Fibroblast of the conjunctiva (primary cell): ENCODE measurements at places on chromosomes 13 and 19.

DNA sequence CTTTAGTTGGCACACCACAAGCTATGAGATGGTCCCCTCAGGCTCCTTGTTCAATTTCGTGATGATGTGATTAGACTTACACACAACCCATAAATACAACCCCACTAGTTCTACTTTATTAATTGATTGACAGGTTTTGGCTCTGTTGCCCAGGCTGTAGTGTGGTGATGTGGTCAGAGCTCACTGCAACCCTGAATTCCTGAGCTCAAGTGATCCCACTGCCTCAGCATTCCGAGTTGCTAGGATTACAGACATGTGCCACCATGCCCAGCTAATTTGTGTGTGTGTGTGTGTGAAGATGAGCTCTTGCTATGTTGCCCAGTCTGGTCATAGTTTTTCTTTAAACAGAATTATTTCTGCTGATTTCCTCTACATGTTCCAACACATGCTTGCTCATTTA is 17.5 kb upstream of the HTR2A start:
- DNase-seq: no peak

GRCh38 chr13:100674572-100674871 is at the start of gene TMTC4:
Gene TMTC4, minus strand, starts transcription at chr13:100674795. Its CDS starts 4,433 bp downstream, at chr13:100670362.
- DNase-seq: no peak

DNA sequence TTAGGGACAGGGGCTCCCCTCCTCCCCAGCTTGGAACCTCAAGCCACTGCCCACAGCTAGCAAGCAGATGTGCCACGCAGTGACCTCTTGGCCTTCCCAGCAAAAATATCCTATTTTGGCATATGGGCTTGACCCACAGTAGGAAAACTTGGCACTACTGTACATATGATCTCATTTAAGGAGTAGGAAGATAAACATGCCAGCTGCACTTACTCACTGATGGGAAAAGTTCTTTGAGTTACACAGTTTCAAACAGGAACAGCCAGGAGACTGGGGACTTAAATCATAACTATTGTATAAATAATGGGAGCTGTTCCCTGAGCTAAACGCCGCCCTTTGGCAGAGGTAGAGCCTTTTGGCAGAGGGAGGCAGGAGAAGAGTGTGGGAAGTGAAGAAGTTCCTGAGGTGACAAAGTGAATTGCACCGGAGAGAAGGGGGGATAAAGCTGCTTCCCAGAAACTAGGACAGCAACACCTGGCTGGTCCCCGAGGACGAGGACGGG is 6.1 kb downstream of the SACS start:
- peak; percentile 53 for DNase-seq

DNA sequence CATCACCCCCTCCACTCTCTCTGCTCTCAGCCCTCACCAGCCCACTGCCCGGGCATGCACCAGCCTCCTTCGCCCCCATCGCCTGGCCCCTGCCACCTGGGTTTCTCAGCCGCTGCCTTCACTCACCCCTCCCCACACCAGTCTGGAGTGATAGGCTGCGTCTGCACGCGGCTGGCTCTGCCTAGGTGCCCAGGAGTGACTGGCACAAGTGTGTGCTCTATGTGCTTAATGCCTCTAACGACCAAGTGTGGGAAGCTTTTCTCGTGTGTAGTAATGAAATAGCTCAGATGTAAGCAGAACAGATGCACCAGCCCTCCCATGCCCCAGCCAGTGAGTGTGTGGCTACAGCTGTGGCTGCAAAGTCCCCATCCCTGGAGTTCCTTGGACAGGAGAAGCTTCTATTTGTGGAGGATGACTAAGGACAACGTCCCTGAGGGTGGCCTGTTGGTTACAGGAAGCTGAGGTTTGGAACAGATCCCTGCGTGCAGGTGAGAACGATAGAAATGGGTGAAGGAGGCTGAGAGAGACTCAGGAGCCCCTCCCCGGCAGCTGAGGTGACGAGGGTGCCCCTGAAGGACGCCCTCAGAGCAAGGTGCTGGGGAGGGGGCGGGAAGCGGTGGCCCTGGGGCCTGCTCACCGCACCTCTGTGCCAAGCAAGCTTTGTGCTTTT is 35.6 kb downstream of the ATP11A start:
- no peak for DNase-seq

GRCh38 chr13:73737214-73737613 is 397.0 kb downstream of the KLF12 start:
- DNase-seq: no peak

DNA sequence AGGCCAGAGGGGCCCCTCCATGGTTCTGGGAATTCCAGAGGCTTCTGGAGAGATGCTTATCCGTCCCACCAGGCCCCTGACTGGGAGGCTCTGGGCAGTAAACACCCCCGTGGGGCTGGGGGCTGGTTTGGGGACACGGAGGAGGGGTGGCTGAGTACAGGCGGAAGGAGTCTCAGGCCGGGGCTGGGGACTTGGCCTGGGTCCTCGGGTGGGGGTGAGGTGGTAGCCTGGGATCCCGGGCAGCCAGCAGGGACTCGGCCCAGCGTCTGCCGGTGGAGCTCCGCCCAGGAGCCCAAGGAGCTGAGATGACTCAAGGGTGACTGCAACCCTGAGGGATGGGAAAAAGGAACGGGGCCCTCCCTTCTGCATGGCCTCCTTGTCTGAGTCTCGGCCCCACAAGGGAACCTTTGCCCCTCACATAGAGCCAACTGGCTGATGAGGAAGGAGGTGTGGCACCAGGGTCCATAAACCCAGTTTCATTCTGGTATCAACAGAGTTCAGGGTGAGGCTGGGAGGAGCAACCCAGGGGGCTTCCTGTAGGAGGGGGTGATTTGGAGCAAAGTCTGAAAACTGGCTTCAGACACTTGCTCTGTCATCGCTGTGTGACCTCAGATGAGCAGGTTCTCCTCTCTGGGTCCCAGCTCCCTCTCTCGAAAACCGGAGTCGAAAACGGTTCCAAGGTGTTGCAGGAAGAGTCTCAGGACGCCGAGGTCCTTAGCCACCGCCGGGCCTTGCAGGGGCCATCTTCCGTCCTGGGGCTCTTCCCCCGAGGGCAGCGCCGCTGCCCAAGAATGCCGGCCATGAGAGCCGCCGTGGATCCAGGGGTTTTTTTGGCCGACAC is 809 bp downstream of the MISP start:
- peak; percentile 47 for DNase-seq

- DNase-seq: no peak
Observed at GRCh38 chr13:106306748-106307277, 228.6 kb downstream of the EFNB2 start.

DNA sequence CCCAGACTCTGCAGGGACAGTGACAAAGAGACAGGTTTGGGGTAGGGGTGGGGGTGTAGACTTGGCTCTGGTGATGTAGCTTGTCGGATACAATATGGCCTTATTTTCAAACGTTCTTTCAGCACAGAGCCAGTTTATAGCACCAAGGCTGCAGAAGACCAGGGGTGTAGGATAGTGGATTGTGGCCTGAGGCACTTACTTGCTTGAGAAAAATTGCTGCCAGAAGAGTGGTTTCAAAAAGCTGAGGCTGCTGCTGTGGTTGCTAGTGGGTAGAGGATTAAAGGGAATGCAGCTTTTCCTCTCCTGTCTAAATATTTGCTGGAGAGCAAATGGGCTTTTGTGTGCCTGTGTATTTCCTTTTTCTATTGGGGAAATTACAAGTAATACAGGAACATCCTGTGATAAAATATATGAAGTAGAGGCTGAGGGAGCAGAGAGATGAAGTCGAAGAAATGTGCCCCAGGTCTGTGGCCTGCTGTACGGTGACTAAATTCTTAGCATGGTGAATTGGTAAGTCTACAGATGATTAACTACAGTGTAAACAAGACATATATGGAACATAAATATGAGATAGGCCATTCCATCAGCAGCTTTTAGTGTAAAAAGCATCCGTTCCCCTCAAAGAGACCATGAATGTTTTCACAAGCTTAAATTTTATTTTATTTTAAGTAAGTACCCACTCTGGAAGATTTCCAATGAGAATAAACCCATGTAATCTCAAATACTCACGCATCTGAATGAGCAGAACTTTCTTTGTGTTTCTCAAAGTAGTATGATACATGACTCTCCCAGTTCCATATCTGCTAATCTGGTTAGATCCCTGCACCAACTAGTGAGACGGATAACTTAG is 112.9 kb downstream of the LRCH1 start:
- DNase-seq: no peak

GRCh38 chr13:52911340-52911739 is 62.9 kb upstream of the PCDH8 start:
- DNase-seq: no peak

GRCh38 chr19:14826006-14826405 is 9.0 kb downstream of the OR7A5 start:
- DNase-seq: no peak

DNA sequence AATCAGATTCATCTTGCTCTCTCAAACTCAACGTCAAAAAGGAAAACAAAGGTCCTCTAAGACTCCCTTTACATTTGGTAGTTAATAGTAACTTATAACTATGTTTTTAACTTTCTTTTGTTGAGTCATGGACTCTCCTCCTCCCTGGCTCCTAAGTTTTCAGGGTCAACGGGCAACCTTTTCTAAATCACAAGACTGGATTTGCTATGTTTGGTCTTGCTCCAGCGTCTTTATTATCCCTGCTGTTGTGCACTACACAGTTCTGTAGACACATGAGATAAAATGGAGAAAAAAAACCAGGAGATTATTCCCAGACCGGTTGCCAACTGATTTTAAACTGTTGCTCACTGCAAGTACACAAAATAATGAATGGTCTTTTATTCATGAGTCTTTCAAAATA is 1.9 kb upstream of the ITM2B start:
- DNase-seq: no peak

DNA sequence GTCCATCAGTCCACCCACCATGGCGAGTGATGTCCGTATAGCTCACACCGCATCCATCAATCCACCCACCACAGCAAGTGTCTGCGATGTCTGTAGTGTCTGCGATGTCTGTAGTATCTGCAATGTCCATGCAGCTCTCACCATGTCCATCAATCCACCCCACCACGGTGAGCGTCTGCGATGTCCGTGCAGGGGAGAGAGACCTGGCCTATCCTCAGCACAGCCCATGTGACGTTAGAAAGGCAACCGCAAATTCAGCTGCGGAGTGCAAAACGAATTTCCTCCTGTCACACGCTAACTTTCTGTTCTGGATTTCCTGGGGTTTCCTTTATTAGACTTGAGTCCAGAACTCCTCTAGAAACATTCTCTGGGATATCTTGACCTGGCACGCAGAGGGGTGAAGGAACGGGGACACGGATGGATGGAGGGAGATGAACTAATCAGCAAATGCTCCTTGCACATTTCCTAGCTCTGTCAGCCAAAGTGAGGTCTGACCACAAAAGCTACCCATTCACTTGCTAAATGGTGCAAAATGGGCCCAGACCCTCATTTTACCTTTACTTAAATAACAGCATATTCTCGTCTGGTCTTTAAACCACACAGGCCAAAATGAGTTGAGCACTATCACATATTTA is 18.3 kb downstream of the RASA3 start:
- no peak for DNase-seq

GRCh38 chr13:94921181-94921580 is 208.8 kb upstream of the SOX21 start:
- no peak for DNase-seq

DNA sequence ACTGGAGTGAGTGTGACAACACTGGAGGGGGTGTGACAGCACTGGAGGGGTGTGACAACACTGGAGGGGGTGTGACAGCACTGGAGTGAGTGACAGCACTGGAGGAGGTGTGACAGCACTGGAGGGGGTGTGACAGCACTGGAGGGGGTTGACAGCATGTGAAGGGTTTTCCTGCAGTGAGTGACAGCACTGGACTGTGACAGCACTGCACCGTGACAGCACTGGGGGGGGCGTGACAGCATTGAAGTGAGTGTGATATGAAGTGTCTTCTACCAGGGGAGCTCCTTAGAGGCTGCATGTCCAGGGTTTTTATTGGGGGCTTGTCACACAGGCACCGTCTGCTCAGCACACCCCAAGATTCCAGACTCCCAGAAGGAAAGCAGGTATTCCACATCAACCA is 274.8 kb downstream of the TEX29 start:
- no peak for DNase-seq

DNA sequence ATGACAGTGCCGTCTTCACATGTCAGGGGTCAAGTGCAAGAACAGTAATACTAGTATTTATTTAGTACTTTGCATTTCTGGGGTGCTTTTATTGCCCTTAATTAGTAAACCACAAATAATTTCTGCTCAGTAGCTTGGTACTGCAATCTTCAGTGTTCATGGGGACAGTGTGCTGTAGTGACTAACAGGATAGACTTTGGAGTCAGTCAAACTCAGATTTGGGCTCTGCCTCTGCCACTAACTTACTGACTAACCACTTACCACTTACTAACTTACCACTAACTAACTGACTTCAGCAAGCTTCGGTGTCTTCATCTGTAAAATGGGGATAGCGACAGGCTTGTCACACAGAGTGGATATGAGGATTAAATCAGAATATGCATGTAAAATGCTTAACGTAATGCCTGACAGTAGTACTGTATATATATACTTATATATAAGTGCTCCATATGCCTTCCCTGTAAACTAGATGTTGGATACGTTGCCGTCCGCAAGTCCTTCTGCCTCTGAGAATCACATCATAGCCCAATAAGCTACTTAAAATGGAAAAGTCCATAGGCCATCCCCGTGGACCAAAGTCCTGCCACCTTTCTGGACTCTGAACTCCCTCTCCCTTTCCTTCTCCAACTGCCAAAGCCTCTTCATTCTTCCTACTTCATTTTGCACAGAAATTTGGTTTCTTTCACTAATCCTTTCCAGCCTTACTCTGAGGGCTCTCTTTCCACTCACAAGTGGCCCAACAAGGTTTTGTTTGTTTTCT is 158.1 kb downstream of the ZIC5 start:
- DNase-seq: no peak

GRCh38 chr13:76000131-76000530 is 364.0 kb downstream of the LMO7 start:
- DNase-seq: no peak

DNA sequence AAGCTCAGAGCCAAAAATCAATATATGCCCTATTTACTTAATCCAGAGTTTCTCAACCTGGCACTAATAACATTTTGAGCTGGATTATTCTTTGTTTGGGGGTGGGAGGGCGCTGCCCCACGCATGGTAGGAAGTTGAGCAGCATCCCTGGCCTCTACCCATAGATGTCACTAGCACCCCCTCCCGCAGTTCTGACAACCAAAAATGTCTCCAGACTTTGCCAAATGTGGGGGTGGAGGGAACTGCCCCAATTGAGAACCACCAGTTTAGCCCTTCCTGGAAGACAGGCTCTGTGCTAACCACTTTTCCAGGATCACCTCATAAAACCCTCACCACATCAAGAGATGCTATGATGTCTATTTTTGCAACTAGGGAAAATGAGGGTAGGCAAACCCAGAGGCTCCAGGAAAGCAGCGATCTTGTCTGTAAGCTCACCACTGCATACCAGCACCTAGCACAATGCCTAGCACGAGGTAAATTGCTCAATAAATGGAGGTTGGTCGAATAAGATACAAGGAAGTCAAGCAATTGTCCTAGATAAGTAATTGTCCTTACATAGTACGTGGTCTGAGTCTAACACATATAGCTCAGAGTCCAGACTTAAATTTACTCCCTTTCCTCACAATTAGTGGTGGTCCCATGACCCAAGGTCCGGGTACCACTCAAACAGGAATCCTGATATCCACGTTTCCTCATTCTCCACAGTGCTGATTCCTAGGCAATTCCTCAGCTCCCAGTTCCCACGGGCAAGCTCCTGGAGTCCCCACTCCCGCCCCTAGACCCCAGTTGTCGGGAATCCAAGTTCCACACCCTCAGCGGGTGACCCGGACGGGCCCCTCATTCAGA is 892 bp downstream of the TRIR start:
- no peak for DNase-seq
